ENCODE measurements at places on chromosomes 12 and 14.

DNA sequence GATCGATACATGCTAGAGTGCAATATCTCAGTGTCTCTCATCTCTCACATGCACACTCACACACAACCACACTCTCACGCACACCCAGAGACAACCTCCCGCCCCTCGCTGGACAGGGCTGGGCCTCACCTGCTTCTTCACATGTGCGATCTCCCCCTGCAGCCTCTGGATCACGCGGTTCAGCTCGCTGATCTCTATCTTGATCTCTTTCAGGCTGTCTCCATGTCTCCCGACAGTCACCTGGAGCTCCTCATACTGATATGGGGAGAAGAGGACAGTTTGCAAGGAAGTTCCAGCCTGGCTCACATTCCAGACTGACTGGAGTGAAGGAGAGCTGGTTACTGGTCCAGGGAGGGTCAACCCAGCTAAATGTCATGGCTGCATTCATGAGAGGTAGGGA lies 4.4 kb downstream of the KRT2 start:
- DNase-seq: peak; percentile 17

DNA sequence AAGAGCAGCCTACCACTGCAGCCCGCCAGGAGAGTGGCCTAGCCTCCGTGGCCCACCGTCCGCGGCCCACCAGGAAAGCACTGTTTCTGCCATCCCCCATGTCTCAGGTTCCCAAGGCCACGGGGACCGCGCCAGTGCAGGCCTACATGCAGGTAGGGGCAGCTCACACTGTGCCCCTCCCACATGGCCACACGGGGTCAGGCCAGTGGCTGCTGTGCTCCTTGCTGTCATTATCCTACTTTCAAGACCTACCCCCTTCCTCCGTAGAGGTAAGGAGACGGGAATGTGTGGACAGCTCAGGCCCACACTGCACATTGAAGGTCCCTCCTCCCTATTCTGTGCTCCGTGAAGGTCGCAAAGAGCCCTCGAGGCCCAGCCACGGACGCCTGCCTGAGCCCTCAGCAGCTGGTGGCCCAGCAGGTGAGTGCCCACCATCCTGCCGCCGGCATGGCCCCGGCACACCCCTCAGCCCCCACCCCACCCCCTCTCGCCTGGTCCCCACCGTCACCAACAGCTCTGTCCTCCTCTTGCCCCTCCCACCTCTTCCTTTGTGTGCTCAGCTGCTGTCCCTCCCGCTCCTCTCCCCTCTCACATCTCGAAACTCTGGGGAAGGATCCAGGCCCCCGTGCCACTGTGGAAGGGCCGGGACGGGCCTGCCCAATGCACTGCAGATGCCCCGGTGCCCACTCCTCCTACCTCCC lies 10.0 kb downstream of the DDX51 start:
- peak; percentile 58 for DNase-seq

DNA sequence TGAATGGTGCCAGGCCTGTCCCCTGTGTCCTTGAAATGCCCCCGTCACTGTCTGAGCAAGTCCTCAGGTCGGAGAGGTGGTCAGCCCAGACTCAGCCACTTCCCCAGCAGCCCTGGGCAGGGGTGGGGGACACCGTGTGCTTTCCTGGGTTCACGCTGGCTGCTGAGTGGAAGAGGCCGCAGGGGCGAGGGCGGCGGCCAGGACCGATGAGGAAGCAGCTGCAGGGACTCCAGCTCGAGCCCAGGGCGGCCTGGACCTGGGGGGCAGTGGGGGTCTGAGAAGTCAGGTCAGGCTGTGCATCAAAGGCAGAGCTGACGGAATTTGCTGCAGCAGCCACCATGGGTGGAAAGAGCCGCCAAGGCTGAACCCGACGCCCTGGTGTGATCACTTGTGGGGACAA lies 28.4 kb downstream of the NOC4L start:
- DNase-seq: no peak

GRCh38 chr12:6478416-6478815 lies 7.9 kb upstream of the VAMP1 start:
- no peak for DNase-seq

- no peak for DNase-seq
Measured at GRCh38 chr12:9935026-9935425, 2.9 kb upstream of the CLEC2A start.

GRCh38 chr12:93109551-93110203 lies 180.6 kb upstream of the EEA1 start:
- no peak for DNase-seq

- DNase-seq: no peak
Measured at GRCh38 chr12:27176765-27177164, 67.3 kb upstream of the STK38L start.

DNA sequence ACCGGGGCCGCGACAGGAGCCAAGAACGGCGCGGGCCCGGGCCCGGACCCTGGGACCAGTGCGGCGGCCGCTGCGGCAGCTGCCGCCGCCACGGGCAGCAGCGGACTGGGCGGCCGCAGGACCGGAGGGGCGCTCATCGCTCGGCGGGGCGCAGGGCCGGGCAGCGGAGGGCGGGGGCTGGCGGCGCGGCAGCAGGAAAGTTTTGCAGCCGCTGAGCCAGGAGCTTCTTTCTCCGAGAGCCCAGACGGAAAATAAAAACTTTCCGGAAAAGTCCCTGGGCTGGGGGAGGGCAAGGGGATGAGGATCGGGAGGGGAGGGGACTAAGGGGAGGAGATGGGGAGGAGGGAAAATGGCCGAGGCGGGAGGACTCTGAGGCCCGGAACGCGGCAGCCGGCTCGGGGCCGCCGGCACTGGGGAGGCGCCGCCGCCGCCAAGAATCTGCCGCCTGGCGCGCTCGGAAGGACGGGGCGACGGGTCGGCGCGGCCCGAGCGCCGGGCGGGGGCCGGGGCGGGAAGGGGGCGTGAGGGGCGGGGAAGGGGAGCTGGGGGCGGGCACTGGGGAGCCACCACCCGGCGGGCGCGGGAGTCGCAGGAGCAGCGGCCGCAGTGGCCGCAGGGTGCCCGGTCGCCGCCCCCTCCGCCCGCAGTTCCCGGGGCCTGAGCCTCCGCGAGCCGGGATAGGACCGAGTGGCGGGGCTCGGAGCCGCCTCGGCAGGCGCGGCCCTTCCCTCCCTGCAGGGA lies at the start of gene PRKD1:
Gene PRKD1 (minus strand): TSS at position 472 of the 741 bp plus-strand sequence.
- DNase-seq: peak; percentile 65

- no peak for DNase-seq
Measured at GRCh38 chr12:99004799-99005466, 359.8 kb downstream of the APAF1 start.

GRCh38 chr12:25924491-25925001 lies 33.9 kb upstream of the RASSF8 start:
- no peak for DNase-seq

DNA sequence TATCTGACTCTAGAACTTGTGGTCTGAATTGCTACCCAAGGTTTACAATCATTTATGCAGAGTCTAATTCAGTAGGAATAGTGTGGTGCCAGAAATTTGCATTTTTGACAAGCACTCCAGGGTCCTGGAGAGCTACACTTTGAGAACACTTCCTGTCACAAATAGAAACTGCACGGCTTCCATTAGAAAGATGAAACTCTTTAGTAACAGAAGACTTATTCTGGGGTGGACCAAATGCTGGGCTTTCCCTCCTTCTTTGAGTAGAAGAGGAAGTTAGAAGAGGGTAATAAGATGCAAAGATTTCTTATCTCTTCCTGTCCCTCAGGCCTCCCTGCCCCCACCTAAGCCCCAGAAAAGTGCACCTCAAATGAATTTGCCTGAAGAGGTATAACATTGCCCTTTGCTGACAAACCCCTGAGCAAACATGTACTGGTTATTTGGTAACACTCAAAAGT lies 28.4 kb downstream of the DGLUCY start:
- DNase-seq: no peak

DNA sequence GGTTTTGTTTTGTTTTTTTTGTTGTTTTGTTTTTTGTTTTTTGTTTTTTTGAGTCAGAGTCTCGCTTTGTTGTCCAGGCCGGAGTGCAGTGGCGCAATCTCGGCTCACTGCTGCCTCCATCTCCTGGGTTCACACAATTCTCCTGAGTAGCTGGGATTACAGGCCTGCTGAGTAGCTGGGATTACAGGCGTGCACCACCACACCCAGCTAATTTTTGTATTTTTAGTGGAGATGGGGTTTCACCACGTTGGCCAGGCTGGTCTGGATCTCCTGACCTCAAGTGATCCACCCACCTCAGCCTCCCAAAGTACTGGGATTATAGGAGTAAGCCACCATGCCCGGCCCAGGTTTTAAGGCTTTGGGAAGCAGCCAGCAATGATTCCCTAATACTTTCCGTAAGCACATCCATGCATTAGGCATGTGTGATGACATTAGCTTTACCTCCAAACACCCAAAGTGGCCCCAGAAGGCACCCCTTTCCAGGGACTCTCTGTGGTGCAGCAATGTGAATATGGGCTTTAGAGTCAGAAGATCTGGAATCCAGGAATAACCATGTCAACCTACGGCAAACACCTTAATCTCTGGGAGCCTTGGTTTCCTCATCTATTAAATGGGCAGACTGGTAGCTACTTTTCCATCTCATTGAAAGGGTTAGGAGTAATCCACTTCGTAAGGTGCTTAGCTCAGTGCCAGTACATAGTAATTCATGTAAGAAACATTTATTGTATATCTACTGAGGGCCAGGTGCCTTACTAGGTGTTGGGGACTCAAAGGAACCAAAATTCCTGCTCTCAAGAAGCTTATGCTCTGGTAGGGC lies 152.9 kb downstream of the ZFP36L1 start:
- DNase-seq: no peak
